ENCODE measurements at places on chromosomes 6 and 20.

GRCh38 chr6:137013738-137014602 lies 30.8 kb downstream of the IL20RA start:
- peak; percentile 94 for DNase-seq

DNA sequence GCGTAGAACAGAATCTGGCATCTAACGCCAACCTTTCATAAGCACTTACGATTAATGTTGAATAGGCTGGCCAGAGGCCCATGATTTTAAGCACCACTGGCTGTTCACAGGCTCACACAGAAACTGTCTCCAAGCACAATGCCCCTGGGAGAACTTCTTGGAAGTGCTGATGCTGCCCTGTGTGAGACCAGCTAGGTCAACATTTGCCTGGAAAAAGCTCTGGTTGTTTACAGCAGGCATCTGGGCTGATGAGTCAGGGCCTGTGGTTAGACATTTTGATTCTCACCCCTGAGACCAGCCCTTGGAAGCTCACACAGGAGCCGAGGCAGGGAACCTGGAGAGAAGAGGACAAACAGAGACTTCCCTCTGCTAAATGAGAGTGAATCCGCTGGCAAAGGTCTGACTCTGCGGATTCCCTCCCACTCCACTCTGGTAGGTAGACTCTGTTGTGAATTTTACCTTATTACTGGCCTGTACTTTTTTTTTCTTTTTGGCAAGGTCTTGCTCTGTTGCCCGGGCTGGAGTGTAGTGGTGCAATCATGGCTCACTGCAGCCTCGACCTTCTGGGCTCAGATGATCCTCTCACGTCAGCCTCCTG lies 6.8 kb upstream of the SULF2 start:
- peak; percentile 98 for DNase-seq

GRCh38 chr6:14671261-14671681 lies 553.7 kb downstream of the CD83 start:
- DNase-seq = peak; percentile 69

DNA sequence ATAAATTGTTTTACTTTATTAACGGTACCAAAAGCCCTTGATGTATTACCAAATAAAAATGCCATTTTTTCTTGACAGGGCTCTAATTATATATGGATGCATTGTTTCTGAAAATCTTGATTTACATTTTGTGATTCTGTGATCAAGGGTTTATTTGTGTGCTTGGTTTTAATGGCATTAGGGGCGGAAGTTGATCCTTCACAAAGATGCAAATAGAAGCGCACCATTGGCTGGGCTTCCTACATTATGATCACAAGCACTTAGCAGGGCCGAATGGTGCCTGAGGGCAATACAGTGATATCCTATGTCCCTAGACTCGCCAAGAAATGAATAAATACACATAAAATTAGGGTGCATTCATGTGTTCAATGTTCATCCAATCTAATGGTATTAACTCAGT lies 172.9 kb upstream of the UST start:
- no peak for DNase-seq

DNA sequence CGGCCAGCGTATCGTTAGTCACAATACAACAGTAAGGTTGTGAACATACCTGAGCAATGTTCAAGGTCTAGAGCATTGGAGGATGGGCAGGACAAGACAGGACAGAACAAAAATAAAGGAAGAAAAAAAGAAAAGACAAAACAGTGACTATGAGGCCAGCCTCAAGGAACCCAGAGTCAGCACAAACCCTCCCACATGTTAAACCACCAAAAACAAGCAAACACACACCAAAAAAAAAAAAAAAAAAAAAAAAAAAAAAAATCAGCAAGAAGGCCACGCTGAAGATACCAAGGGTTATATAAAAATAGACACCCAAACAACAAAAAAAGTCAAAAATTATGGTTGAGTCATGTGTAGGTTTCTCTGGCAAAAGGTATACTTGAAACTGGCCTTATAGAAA lies 12.8 kb downstream of the MED23 start:
- no peak for DNase-seq

- no peak for DNase-seq
Observed at GRCh38 chr6:20633566-20634340, 99.5 kb downstream of the CDKAL1 start.

- no peak for DNase-seq
Observed at GRCh38 chr6:142827369-142827768, 117.6 kb downstream of the HIVEP2 start.

GRCh38 chr6:88167352-88167937 lies 1.3 kb upstream of the CNR1 start:
- no peak for DNase-seq

GRCh38 chr6:138959521-138959920 lies 28.5 kb downstream of the REPS1 start:
- DNase-seq = no peak

DNA sequence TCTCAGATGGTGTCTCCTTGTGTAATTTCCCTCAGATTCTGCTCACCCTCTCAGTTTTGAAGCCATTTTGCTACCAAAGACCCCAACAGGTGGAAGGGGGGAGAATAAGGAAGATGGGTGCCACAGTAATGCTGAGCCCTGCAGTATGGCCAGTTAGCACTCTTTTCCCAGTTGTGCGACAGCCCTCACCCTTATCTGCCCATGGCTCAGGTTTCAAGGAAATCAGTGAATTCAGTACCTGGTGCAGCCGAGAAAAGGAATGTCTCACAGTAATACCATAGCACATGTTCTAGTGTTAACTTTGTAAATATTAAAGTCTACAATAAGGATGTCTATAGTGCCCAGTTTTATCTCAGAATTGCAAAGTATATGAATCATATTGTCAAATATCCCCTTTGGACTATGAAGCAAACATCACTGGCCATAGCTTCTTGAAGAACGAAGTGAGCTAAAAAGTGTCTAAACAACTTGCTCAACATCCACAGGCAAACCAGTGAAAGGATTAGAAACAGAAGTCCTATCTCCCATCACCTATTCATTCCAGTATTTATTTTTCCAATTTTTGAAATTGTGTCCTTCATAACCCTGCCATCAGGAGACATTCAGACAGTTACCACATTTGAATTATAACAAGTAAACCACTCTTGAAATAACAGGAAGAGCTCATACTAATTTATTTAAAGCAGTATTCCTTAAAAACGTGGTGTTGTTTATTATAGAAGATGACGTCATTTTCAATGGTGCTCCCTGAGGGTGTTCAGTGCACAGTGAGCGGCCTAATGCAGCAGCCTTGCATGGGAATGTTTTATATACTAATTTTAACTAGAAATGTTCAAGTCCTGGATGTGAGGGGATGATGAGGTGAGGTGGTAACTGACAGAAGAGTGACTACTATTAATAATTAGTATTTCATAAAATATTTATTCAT lies 366.2 kb downstream of the TFAP2A start:
- no peak for DNase-seq

- no peak for DNase-seq
Observed at GRCh38 chr6:22833191-22833590, 263.8 kb downstream of the HDGFL1 start.

All from fibroblast of skin of scalp (primary cell).